ENCODE measurements at places on chromosomes 2 and 18.

GRCh38 chr2:47510745-47511144 is 107.8 kb downstream of the MSH2 start:
- no peak for DNase-seq

GRCh38 chr2:219396863-219397457 is 9.2 kb upstream of the DNPEP start:
- DNase-seq = no peak

DNA sequence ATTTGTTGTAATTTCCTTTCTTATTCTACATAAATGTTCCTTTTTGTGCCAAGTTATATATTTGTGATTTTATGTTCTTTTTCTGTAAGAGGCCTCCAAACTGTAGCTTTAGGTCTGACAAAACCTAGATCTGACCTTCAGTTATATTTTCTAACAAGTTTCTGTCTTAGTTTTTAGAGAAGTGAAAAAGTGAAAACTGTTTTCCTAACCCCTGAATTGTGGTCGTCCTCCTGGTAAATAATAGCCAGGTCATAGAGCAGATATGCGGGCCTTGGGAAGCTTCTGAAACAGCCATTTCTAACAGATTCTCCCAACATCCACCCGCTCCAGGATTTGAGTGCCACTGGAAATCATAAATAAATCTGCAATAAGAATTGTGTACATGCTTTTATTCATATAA is 398.4 kb upstream of the CWC22 start:
- no peak for DNase-seq

DNA sequence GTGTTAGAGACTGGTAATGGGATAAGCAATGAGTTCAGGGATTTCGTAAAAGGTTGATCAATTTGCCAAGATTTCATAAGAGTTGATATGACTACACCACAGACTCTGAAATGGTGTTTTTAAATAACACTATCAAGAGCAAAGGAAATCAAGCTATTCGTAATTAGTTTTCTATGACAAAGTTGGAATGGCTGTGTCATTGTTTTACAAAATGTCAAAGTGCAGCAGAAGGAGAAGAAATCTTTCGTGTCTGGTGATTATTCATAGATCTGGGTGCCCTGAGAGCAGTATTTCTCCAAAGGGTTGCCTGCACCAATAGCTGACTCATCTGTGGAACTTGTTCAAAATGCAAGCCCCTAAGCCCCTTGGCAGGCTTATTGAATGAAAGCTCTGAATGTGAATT is 70.1 kb downstream of the NABP1 start:
- DNase-seq = no peak

- DNase-seq = no peak
These were observed 38.5 kb downstream of the KCTD18 start for GRCh38 chr2:200471324-200471848.

DNA sequence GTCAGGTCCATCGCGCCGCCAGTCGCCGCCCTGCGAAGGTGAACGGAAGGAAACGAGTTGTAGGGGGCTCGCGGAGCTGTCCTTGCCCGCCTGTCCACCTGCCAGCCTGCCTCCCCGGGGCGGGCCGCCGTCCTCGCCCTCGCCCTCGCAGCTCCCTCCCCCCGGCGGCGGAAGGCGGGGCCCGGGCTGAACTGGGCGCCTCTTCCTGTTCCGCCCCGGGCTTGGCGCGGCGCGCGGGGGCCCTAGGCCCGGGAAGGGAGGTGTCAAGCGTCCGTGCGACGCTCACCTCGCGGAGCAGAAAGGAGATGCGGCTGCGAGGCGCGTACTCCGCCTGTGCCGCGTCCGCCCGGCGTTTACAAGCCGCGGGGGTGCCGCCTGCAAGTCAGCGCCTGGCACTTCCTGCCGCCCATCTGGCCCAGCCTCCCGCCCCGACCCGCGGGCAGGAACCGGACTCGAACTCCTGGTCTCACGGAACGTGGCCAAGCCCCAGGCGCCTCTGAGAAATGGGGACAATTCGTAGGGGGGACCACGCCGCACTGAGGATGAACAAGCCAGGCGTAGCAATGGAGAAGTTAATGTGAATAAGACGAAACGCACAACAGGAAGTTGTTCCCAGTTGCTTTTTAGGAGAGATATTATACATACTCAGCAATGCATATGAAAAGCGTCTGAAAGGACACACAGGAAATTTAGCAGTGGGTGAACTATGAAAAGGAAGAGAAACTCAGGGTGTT is at the start of gene CNPPD1:
TSS of gene CNPPD1 (minus strand) at position 108 of the 734 bp plus-strand sequence. CDS start at position 11, 97 bp downstream.
- peak; percentile 95 for DNase-seq

DNA sequence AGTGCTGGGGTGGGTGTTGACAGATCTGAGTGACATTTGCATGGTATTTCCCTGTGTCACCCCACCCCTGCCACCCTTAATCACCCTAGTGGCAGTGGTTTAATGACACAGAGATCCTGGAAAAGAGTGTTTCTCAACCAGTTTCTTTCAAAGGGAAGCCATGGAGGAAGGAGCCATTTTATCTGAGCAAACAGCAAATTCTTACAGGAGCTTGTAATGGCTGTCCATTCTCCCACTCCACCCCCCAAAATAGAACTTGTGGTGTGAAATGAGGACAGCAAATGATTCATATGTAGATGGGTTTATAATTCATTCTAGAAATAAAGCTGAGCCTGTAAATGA is 51.5 kb downstream of the CDC42EP3 start:
- DNase-seq = no peak

DNA sequence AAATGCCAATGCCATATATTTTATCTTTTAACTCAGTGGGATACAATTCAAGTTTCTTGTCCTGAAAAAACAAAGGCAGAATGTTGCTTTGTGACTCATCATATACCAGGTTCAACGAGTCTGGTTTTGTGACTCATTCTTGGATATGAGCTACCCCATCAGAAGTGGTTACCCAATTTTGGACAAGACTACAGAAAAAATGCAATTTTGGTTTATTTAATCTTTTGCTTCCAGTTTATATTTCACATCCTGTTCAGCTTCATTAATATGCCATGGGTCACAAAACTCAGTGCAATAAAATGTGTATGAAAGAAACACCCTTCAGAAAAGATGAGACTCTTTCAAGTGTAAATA is 25.0 kb downstream of the FN1 start:
- no peak for DNase-seq

DNA sequence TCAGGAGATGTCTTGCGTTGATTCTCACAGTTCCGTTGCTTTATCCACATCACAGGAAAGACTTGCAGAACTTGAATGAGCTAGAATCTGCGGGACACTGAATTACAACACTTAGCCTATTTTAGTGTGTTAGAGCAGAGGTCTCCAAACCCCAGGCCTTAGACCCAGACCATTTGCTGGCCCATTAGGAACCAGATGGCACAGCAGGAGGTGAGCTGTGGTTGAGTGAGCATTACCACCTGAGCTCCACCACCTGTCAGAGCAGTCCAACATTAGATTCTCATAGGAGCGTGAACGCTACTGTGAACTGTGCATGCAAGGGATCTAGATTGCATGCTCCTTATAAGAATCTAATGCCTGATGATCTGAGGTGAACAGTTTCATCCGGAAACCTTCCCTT is 3.8 kb downstream of the MRPL30 start:
- DNase-seq = no peak

DNA sequence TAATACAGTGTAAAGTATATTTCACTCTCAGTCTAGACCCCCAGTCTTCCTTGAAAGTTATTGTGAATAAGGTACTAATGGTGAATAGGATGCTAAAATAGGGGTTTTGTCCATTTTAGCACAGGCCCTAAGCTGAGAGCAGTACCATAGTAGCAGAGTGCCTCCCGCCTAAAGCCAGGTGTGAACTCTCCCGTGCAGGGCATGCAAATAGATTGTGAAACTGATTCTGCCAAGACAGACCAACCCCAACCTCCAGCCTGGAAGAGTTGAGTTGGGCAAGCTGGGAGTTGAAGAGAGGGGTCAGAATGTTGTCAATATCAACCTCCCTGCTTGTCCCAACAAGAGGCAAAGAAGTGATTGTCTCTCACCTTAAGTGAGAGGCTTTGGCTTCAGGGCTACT is 97.4 kb upstream of the CYRIA start:
- no peak for DNase-seq

DNA sequence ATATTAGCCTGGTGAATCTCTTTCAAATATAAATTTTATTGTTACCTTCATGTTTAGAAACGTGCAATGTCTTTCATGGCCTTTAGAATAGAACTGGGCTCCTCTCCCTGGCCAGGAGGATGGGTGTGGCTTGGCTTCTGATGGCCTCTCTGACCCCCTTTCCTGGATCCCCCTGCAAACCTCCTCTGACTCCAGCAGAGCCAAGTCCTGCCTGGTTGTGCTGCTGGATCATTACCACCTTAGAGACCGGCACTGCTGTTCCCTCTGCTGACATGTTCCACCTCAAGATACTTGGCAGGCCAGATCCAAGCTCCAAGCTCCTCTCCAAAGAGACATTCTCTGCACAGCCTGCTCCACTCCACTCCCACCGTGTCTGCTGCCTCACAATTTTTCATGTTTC is 823.8 kb upstream of the HS6ST1 start:
- no peak for DNase-seq

DNA sequence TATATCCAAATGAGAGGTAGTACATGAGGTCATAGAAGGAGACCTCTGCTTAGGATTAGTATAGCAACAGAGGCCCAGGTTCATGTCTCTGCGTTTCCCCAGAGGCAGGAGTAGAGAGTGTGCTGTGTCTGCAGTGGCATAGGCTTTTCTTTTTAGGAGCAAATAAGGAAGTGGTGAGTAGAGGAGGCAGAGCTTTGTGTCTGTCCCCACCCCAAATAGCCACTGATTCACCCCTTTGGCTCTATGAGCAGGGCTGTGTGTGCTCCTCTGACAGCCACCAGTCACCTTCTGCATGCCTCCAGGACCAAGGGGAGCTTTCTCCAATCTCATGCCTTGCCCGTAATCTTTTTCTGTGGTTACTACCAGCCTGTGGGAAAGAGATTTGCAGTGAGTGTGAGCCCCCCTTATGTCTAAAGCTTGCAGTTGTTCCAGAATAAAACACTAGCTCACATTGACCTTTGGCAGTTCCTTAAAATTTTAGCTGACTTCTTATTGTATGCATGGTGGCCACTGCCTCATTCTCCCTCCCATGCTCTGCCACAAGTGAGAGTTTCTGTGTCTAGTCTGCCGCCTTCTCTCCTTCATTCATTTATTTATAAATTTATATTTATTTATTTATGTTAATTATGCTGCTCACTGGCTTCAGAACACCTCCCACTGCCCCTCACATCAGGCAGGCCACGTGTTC is 23.5 kb upstream of the ELAC1 start:
- peak; percentile 1 for DNase-seq

DNA sequence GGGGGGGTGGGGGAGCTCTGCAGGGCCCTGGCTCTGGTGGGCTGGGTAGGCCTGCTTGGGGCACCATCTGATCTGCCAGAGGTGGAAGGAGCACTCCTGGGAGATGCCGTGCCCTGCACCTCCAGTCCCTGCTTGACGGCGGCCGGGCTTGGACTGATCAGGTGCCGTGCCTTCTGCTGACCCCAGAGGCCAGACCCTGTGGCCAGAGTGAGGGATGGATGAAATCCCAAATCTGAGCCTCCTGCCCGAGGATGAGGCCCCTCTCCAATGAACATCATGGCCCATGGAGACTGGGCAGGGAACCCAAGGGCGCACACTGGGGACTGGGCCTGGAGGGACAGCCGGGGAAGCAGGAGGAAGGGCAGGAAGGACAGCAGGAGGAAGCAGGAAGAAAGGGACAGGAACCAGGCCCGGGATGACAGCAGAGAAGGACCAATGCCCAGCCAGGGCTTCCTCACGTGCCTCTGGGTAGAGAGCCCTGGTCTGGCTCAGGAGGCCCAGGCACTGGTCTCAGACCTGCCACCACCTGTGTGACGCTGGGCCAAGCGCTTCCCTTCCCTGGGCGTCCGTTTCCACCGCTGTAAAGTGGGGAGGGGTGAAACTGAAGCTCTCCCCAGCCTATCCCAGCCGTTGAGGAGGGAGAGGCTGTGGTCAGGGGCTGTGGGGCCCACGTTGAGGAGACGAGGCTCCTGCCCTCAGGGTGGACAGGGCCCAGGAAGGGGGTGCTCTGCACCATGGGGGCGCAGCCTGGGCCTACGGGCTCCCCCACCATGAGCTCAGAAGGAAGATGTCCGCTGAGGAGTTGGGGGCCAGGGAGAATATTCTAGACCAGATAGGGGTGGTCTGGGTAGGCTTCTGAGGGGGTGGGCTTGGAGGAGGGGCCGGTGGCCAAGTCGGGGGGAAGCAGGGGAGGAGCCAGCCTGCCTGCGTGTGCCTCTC is 1.0 kb upstream of the GPR35 start:
- DNase-seq = no peak

GRCh38 chr2:20122864-20123263 is 71.4 kb upstream of the LAPTM4A start:
- DNase-seq = no peak

DNA sequence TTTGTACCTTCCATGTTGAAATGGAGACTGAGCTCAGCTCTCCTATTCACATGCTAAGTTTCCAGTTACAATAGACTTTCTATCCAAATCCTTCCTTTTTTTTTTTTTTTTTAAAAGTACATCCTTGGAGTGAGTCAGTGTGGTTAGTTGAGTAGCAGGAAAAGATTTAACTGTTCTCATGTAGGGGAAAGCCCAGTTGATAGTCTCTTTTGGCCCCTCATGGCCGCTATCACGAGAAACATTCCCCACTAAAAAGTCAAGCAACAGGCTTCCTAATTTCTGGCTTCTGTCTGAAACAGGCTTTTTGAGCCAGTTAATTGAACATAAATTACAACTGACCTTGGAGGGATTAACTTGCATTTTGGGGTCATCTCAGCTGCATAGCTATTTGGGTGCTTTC is 161.3 kb downstream of the MEIS1 start:
- no peak for DNase-seq

- peak; percentile 35 for DNase-seq
These were observed 83.9 kb downstream of the STPG4 start for GRCh38 chr2:47070920-47071824.

DNA sequence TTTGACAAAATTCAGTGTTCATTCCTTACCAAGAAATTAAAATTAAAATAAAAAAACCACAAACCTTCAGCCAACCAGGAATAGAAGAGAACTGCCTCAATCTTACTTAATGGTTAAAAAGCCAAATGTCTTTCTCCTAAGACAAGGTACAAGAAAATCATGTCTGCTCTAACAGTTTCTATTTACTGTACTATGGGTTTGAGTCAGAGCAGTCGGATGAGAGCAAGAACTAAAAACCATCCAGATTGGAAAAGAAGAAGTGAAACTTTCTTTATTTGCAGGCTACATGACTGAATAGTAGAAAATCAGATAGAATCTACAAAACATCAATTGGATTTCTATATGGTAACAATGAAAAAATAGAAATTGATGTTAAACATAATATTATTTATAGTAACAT is 555.5 kb upstream of the TNP1 start:
- DNase-seq = no peak

- DNase-seq = no peak
These were observed 7.6 kb upstream of the ESPNL start for GRCh38 chr2:238092486-238093035.

GRCh38 chr2:226338825-226339224 is 460.8 kb downstream of the IRS1 start:
- no peak for DNase-seq
